ENCODE measurements at places on chromosomes 1 and 21.

DNA sequence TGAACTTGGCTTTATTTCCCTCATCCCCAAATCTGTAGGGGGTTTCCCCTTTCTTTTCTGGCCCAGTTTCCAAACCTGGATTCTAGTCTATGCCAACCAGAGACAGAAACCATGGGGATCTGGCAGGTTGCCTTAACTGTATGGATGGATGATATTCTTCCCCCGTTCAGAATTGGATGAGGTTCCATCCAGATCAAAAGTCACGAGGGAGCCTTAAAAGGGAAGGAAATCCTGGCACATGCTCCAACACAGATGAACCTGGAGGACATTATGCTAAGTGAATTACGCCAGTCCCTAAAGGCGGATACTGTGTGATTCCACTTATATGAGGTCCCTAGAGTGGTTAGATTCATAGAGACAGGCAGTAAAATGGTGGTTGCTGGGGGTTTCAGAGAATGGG, 124.4 kb downstream of the HUNK start:
- DNase-seq: no peak
- no peaks in the 10 kb centered on the region for H3K36me3 ChIP-seq
- no peak overlapping the region for H3K27ac ChIP-seq
- H3K4me3 ChIP-seq: no peak overlapping the region
- no peaks in the 10 kb centered on the region for H3K4me1 ChIP-seq

DNA sequence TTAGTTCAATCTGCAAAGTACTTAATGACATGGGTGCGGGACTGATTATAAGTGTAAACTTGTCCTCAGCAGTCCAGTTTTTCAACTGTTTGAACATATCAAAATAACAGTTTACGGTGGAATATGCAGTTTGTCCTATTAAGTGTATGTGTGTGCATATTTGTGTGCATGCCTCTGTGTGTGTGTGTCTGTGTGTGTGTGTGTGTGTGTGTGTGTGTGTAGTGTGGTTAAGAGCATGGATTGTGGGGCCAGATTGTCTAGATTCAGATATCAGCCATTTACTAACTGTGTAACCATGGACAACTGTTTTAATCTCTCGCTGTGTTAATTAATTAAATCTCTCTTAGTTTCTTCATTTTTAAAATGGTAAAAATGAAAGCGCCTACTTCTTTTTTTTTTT, 39.0 kb downstream of the NEXN start:
- no peak for DNase-seq
- peaks cover 10% of the 10 kb centered on the region for H3K4me1 ChIP-seq
- peak overlapping the region; percentile 69 for H3K4me3 ChIP-seq
- peak overlapping the region; percentile 32 for H3K27ac ChIP-seq
- H3K36me3 ChIP-seq: no peaks in the 10 kb centered on the region

DNA sequence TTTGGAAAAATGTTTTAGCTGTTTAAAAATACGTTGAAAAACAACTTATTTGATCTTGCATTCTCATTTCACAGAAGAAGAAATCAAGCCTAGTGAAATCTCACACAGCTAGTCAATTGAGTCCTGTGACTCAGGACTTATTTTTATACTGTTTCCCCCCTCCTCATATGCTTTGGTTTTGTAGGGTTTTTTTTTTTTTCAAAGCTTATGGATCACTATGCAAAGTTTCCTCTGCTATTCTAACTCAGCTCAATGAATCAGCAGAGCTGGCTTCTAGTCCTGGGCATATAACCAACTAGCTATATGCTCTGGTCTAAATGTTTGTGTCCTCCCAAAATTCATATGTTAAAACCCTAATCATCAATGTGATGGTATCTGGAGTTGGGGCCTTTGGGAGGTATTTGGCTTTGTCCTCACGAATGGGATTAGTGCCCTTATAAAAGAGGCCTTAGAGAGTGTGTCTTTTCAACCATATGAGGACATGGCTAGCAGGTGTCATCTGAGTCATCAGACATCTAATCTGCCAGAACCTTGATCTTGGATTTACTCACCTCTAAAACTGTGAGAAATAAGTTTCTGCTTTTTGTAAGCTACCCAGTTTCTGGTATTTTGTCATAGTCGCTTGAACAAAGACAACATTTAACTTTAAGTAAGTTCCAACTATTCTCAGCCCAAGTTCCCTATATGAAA, 317.2 kb upstream of the C1orf87 start:
- no peaks in the 10 kb centered on the region for H3K4me1 ChIP-seq
- H3K27ac ChIP-seq: no peak overlapping the region

DNA sequence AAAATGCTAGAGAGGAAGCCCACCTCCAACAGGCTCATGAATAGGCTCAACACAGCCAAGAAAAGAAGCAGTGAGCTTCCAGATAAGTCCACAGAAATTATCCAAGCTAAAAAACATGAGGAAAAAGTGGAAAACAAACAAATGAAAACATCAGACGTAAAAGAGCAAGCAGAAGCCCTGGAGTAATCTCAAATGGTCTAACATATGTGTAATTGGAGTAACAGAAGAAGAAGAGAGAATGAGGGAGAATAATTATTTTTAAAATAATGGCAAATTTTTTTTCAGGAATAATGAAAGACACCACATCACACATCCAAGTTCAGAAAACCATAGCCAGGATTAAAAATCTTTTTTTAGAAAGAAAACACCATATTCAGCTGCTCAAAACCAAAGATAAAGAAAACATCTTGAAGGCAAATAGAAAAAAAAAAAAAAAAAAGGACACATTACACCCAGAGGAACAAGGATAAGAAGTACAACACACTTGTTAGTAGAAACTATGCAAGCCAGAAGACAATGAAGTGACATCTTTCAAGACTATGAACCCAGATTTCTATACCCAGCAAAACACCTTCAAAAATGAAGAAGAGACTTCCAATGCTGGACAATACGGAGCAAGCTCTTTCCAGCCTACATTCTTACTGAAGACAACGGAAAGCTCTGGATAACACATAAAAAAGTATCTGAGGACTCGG, 10.6 kb upstream of the SUMO3 start:
- peaks cover 8% of the 10 kb centered on the region for H3K36me3 ChIP-seq
- H3K4me1 ChIP-seq: peaks cover 31% of the 10 kb centered on the region
- no peak overlapping the region for H3K27ac ChIP-seq
- no peak for DNase-seq
- H3K4me3 ChIP-seq: no peak overlapping the region

- H3K27ac ChIP-seq: no peak overlapping the region
- H3K36me3 ChIP-seq: no peaks in the 10 kb centered on the region
- no peaks in the 10 kb centered on the region for H3K4me1 ChIP-seq
- no peak for DNase-seq
- peaks cover 3% of the 10 kb centered on the region for H3K27me3 ChIP-seq
Measured at GRCh38 chr1:179632868-179633267, 41.2 kb downstream of the TDRD5 start.

- H3K27me3 ChIP-seq: no peaks in the 10 kb centered on the region
- no peak overlapping the region for H3K4me3 ChIP-seq
- H3K27ac ChIP-seq: no peak overlapping the region
Measured at GRCh38 chr1:19517017-19517416, 31.7 kb upstream of the CAPZB start.

DNA sequence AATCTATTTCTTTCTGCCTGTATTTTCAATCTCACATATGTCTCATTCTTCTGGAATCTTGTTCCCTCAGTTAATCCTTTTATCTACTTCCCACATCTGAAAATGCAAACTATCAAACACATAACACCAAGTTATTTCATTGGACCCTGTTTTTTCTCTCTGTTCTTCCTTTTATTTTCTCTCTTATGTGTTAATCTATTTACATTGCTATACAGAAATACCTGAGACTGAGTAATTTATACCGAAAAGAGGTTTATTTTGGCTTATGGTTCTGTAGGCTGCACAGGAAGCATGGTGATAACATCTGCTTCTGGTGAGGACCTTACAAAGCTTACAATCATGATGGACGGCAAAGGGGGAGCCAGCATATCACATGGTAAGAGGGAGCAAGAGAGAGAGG, 247.6 kb downstream of the TGFB2 start:
- H3K4me3 ChIP-seq: no peak overlapping the region
- no peak overlapping the region for H3K27ac ChIP-seq
- no peak for DNase-seq
- H3K4me1 ChIP-seq: no peaks in the 10 kb centered on the region

- no peak overlapping the region for H3K27ac ChIP-seq
- no peaks in the 10 kb centered on the region for H3K27me3 ChIP-seq
- peaks cover 33% of the 10 kb centered on the region for H3K36me3 ChIP-seq
- DNase-seq: no peak
Measured at GRCh38 chr1:161945306-161946060, 78.2 kb downstream of the OLFML2B start.

DNA sequence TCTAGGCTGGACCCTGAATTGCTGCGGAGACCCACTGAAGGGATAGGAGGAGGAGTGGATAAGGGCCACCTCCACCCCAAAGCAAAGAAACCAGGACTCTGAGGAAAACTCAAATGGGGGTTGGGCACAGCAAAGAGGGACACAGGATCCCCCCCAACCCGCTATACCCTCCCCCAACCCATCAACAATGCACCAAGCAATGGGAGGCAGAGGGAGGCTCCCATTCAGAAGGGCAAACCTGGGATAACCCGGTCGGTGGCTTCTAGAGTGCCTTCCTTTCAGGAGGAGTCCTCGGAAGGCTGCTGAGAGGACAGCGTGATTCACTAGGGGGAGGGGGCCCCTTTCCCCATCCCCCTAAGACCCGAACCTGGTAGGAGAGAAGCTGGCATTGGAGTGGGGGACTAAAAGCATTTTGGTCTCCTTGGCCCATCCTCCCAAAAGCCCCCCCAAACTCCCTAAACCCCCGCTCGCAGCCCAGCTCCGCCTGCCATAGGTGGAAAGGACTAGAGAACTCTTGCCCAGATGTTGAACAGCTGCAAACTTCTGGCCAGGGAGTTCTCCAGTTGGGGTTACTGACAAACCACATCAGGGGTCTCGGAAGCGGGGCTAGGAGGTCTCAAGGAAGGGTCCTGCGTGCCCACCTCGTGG, 1.3 kb downstream of the MEF2D start:
- peak overlapping the region; percentile 64 for H3K27ac ChIP-seq
- no peak for DNase-seq
- H3K27me3 ChIP-seq: no peaks in the 10 kb centered on the region

DNA sequence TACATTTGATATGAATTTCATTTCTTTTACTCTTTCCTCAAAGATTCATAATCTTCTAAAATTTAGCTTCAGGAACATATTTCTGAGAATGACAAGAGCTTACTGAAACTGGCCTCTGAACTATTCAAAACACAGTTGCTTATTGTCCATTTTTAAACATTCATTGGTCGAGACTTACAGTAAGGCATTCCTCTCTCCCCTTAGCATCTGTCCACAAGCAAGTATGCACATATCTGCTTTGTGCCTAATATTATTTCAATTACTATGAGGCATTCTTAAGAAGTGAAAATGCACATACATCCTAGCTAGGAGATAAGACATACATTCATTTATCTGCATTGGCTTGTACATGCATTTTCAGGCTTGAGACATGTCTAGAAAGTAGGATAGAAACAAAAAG, 488.7 kb downstream of the PTBP2 start:
- peaks cover 2% of the 10 kb centered on the region for H3K36me3 ChIP-seq
- H3K4me3 ChIP-seq: no peak overlapping the region
- no peaks in the 10 kb centered on the region for H3K4me1 ChIP-seq
- DNase-seq: no peak
- H3K27ac ChIP-seq: no peak overlapping the region
- H3K27me3 ChIP-seq: no peaks in the 10 kb centered on the region

- H3K36me3 ChIP-seq: no peaks in the 10 kb centered on the region
- DNase-seq: no peak
- no peaks in the 10 kb centered on the region for H3K4me1 ChIP-seq
- H3K27me3 ChIP-seq: no peaks in the 10 kb centered on the region
- no peak overlapping the region for H3K4me3 ChIP-seq
- no peak overlapping the region for H3K27ac ChIP-seq
Measured at GRCh38 chr1:187226396-187226795, 397.6 kb downstream of the PLA2G4A start.

DNA sequence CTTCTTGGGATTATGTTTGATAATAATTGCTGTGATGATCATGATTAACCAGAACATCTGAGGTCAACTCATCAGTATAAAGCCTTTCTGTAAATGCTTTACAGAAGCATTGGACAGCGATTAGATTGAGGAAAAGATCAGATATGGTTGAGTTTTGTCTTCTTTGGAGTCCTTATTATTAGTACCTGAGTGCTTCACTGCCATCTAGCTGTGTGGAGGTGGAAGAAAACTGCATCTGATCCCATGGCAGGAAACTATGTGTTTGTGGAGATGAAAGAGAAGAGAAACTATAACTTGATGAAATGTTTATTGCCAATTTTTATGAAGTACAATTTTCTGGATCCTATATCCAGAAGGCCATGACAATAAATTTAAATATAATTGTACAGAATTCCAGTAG, 11.4 kb downstream of the FLG2 start:
- no peak overlapping the region for H3K27ac ChIP-seq
- H3K27me3 ChIP-seq: peaks cover 14% of the 10 kb centered on the region
- no peak for DNase-seq
- peaks cover 7% of the 10 kb centered on the region for H3K4me1 ChIP-seq

DNA sequence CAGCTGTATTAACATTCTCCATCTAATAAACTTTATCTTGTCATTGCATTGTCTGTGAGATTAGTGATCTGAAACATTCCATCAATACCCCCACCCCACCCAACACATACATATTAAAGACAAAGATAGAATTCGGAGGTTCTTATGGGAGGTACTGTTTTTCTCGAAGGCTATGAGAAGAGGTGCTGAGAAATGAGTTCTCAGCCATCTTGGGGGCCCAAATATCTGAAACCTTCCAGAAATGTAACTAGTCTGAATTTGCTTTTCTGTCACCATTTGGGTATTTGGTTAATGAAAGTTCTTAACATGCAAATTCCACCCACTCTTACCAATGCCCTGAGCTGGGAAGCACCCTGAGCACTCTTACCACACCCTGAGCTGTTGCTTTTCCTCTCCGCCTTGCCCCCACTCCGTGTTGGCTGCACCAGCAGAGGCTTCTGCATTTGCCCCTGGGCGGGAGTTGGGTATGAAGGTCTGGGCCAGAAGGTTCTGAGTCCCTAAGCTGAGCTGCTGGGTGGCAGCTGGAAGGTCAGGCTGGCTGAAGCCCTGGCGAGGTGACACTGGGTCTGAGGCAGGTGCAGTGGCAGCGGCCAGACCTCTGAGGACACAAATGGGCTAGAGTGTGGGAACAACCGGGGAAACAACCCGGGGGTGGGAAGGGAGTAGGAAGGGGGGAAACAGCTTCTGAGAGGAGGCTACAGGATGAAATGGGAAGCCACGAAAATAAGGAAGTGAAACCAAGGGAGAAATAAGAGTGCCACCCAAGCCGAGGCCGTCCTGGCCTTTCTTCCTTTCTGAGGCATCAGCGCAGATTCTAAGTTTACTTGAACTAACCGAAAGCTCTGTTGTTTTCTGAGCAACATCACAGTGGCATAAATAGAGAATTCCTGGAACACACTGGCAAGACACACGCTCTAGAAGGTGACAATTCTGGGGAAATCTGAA, 26.3 kb upstream of the IER5 start:
- peaks cover 25% of the 10 kb centered on the region for H3K4me1 ChIP-seq
- peak; percentile 59 for DNase-seq
- H3K27me3 ChIP-seq: no peaks in the 10 kb centered on the region

DNA sequence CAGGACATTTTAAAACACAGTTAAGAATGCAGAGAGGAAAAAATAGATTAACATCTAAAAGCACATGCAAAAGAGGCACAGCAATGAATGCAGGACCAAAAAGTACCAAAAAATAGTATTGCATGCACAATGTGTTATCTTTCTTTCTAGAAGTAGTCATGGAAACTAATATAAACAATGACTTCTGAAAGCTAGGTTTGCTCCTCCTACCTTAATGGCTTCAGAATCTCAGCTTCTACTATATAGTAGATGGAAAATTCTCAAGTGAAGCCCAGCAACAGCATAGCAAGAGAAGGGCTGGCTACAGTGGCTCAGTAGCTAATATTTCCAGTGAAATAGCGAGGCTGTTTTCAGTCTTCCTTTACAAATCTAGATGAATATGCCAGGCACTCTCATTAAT, 125.1 kb downstream of the CRB1 start:
- no peak overlapping the region for H3K27ac ChIP-seq
- DNase-seq: no peak
- H3K36me3 ChIP-seq: no peaks in the 10 kb centered on the region
- peaks cover 28% of the 10 kb centered on the region for H3K4me1 ChIP-seq
